ENCODE measurements at places on chromosomes 1 and 21. TPM values are rescaled to one million over a fixed set of nuclear protein-coding genes. Genes with fewer than 3 reads are reported as not detected.
A peak's percentile ranks its signal among the peaks of the same experiment; 100 is the strongest.

- no peak overlapping the region for H3K4me3 ChIP-seq
- H3K36me3 ChIP-seq = no peaks in the 10 kb centered on the region
- no peaks in the 10 kb centered on the region for H3K27me3 ChIP-seq
Measured at GRCh38 chr1:55669293-55669692, 454.1 kb upstream of the USP24 start.

The LIN28A gene
- not detected for total RNA-seq

GRCh38 chr1:206752481-206752880 is 18.1 kb upstream of the IL19 start:
- no peak overlapping the region for H3K4me3 ChIP-seq
- no peaks in the 10 kb centered on the region for H3K4me1 ChIP-seq
- no peak for DNase-seq
- peaks cover 3% of the 10 kb centered on the region for H3K27me3 ChIP-seq
- no peaks in the 10 kb centered on the region for H3K36me3 ChIP-seq

The FNDC5 gene
- total RNA-seq = 0.36 TPM

DNA sequence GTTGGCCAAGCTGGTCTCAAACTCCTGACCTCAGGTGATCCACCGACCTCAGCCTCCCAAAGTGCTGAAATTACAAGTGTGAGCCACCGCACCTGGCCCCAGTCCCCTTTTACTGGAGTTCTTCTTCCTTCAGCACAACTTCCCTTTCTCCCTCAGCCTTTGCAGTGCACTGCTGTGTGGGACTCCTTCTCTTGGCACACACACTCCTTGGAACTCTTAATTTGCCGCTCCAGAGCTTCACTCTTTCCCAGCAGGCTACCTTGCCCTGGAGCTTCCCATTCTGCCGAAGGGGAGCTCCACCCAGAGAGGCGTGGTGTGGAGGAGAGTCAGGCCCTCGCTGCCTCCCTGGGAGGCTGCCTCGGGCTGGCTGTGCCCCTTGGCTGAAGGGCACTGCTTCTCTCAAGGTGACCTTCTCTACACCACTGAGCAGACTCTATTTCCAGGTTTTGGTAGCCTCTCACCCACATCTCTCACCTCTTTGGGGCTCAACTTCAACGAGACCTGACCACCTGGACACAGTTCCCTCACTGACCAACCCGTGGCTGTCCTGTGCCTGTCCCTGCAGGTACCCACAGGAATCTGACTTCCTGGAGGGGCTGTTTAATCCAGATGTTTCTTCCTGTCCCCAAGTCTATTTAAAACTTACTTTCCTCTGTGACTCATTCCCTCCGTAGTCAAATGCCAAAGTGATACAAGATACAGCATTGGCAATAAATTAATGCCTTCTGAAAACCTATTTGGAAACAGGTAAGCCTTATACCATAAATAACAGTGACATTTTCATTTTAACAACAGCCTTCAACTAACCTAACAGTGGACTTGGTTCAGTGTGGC is 227.3 kb upstream of the KIAA0040 start:
- H3K4me3 ChIP-seq = no peak overlapping the region
- H3K27me3 ChIP-seq = no peaks in the 10 kb centered on the region
- H3K36me3 ChIP-seq = no peaks in the 10 kb centered on the region
- no peak for DNase-seq
- no peaks in the 10 kb centered on the region for H3K4me1 ChIP-seq

DNA sequence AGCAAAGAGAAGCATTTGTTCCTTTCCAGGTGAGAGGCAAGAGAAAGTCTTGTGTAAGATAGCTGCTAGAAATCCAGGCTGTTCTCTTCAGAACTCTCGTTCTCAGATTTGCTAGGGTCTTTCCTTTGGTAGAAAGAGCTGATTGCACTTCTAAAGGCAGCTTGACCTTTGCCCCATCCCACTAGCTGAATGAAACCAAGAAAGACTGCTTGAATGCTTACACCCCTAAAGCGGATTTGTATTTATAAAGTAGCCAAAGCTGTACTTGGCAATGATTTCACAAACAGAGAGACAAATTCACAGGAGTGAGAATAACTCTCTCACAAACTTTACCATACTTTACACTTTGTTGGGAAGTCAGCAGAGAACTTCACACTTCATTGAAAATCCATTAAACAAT is 424.1 kb downstream of the TTLL7 start:
- no peaks in the 10 kb centered on the region for H3K27me3 ChIP-seq
- no peaks in the 10 kb centered on the region for H3K4me1 ChIP-seq
- no peak for DNase-seq
- no peaks in the 10 kb centered on the region for H3K36me3 ChIP-seq

The GBP6 gene
- 0.23 TPM for total RNA-seq

The ALG14 gene
- total RNA-seq = 2.3 TPM

The CHI3L1 gene
- not detected for total RNA-seq

DNA sequence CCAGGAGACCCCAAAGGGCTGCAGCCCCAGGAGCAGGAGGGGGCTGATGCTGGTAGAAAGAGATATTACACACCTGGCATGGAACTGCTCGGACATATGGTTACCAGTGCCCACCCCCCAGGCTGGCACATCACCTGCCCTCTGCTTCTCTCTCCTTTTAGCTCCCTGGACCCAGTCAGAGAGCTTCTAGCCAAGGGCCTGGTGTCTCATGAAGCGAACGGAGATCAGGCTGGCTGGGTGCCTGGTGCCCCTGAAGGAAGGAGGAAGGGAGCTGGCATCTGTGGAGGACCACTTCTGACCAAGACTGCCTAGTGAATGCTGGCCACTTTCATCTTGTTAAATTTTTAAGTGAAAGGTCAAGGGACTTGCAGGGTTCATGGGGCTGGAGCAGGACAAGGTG is 53.1 kb downstream of the FOXO6 start:
- H3K36me3 ChIP-seq = no peaks in the 10 kb centered on the region
- no peaks in the 10 kb centered on the region for H3K27me3 ChIP-seq
- DNase-seq = no peak
- no peak overlapping the region for H3K4me3 ChIP-seq

DNA sequence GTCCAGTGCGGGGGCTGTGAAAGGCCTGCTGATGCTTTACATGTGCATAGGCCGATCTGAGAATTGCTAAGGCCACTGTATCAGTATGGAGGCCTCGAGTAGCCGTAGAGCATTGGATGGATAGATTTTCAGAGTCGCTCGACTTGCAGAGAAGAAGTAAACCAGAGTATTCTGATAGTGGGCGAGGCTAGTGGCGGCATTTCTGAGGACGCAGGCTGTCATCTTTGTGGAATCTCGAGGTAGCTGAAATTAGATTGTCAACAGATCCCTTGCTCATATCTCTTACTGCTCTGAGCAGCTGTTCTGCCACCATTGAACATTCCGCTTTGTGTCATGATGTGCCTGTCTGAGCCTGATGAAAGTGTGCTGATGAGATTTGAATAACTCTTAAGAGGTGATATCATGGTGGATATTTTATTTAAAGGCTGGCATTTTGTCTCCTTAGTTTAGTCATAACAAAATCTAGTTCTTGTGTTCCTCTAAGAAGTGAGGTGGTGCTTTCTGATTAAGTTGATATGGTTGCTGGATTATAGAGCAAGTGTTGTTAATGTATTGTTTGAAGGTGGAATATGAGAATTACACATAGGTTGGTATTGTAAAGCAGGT is 1.5 kb downstream of the KIF1B start:
- no peaks in the 10 kb centered on the region for H3K36me3 ChIP-seq
- peak; percentile 20 for DNase-seq
- no peak overlapping the region for H3K27ac ChIP-seq
- H3K4me1 ChIP-seq = peaks cover 15% of the 10 kb centered on the region
- H3K27me3 ChIP-seq = peaks cover 4% of the 10 kb centered on the region

The CENPF gene
- 3.8 TPM for total RNA-seq

DNA sequence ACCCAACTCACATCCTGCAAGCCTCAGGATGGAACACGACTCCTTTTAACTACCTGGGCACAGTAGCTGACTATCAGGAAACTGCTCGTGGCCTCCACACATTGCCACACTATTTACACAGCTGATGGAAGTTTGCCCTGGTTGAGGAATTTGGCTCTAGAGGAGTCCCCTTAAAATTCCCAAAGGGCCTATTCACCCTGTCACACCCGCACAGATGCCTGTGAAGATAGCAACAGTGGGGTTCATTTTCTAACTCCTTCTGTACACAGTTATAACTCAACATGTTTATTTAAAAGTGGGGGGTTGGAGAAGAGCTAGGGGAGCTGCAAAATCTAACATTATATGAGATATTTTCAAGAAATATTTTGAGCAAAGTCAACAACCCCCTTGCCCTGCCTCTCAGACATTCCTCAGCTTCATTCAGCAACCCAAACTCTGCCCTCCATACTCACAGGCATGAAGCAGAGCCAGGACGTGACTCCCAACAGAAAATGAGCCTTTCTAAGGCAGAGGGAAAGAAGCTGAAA is 35.8 kb upstream of the CCN1 start:
- no peak for DNase-seq
- no peaks in the 10 kb centered on the region for H3K27me3 ChIP-seq
- H3K4me1 ChIP-seq = no peaks in the 10 kb centered on the region
- no peak overlapping the region for H3K4me3 ChIP-seq

The SLC50A1 gene
- 33.5 TPM for total RNA-seq

GRCh38 chr1:53061123-53061858 is 722 bp upstream of the PODN start:
- DNase-seq = no peak
- H3K36me3 ChIP-seq = no peaks in the 10 kb centered on the region
- peaks cover 12% of the 10 kb centered on the region for H3K27me3 ChIP-seq

The BEND5 gene
- total RNA-seq = 1.2 TPM

The KHDRBS1 gene
- 112 TPM for total RNA-seq

Measured in natural killer cell (primary cell).